ENCODE measurements at places on chromosomes 5 and 9. TPM values are rescaled to one million over a fixed set of nuclear protein-coding genes. Genes with fewer than 3 reads are reported as not detected.
A peak's percentile ranks its signal among the peaks of the same experiment; 100 is the strongest.

DNA sequence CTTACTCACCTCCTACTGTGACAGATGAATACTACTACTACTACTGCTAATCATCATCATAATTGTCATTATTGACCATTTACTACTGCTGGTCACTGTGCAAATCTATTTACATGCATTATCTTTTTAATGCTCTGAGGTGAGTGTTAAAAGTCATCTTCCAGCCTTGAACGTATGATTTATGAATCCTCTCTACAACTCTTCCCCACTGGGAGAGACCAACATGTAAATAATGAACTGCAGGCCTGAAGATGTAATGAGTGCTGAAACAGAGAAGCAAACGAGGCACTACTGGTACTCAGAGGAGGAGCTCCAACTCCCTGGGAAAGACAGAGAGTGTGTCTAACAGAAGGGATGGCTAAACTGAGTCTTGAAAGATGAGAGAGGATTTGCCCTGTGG lies 95.4 kb downstream of the JAKMIP2 start:
- no peaks in the 10 kb centered on the region for H3K27me3 ChIP-seq
- H3K4me3 ChIP-seq = no peak overlapping the region
- H3K27ac ChIP-seq = no peak overlapping the region

DNA sequence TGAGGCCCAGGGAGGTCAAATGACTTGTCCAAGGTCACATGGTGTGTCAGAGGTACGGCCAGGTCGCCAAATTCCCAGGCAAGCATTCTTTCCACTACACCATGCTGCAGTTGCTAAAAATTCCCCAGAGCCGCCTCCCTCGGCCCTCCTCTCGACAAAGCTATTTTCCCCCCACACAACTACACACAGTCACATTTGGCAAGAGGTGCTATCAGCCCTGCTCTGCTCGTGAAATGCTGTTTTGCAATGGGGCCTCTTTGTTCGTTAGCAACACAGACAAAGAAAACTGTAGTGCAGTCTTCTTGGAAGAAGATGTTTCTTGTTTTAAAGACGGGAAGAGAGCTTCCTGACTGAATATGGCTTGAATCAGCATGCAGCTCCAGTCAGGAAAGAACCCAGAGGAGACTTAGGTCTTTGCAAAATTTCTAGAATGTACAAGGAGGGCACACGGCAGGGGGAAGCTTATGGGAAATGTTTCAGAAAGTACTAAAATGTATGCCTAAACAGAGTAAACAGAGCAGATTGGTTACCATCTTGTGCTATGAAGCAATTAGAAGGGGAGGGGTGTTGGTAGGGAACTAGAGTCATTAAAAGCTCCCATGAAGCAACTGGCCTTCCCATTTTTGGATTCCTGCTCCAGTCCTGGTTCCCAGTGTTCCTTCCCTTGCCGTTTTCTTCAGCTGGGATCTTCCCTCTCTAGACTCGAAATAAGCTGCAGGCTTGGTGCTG lies 14.2 kb downstream of the SLIT3 start:
- H3K27me3 ChIP-seq = no peaks in the 10 kb centered on the region
- H3K4me1 ChIP-seq = peaks cover 6% of the 10 kb centered on the region
- no peak overlapping the region for H3K4me3 ChIP-seq
- H3K36me3 ChIP-seq = no peaks in the 10 kb centered on the region
- DNase-seq = no peak

DNA sequence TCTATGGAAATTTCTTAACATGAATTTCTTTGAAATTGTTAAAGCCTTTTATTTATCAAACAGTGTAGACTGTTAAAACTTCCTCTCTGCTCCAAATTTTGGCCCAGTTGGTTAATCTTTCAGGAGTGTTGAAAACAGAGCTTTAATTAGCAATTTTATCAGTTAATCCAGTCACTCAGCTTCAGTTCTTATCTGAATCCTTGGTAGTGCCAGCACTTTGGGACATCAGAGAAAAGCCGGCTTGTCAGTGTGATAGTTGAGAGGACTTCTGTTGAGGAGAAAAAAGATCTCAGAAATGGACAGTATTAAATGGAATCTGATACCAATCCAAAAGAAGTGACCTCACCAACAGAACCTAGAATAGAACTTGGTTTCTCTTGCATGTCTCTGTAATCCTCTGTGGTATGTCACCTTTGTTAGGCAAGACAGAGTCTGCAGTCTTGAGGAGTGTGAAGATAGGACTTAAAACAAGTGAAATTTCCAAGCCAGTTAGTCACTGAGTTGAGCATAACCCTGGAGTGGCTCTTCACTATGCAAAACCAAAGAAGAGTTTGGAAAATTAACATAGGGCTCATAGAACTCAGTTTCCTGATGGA lies 251.8 kb downstream of the NNT start:
- H3K27me3 ChIP-seq = no peaks in the 10 kb centered on the region
- H3K36me3 ChIP-seq = no peaks in the 10 kb centered on the region
- H3K27ac ChIP-seq = no peak overlapping the region
- no peak for DNase-seq

DNA sequence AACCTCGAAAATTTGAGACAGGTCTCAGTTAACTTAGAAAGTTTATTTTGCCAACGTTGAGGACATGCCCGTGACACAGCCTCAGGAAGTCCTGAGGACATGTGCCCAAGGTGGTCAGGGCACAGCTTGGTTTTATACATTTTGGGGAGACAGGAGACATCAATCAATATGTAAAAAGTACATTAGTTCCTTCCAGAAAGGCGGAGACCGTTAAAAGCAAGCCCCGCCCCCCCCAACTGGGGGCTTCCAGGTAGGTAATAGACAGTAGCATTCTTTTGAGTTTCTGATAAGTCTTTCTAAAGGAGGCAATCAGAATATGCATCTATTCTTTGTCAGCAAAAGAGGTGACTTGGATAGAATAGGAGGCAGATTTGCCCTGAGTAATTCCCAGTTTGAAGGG lies 599 bp upstream of the MOCS2 start:
- no peak for DNase-seq
- H3K4me1 ChIP-seq = peaks cover 21% of the 10 kb centered on the region
- H3K27ac ChIP-seq = peak overlapping the region; percentile 87
- H3K36me3 ChIP-seq = no peaks in the 10 kb centered on the region

- H3K4me3 ChIP-seq = no peak overlapping the region
- no peaks in the 10 kb centered on the region for H3K27me3 ChIP-seq
- H3K27ac ChIP-seq = no peak overlapping the region
- H3K36me3 ChIP-seq = no peaks in the 10 kb centered on the region
- no peaks in the 10 kb centered on the region for H3K4me1 ChIP-seq
Measured at GRCh38 chr5:27290172-27290571, 251.8 kb upstream of the CDH9 start.

DNA sequence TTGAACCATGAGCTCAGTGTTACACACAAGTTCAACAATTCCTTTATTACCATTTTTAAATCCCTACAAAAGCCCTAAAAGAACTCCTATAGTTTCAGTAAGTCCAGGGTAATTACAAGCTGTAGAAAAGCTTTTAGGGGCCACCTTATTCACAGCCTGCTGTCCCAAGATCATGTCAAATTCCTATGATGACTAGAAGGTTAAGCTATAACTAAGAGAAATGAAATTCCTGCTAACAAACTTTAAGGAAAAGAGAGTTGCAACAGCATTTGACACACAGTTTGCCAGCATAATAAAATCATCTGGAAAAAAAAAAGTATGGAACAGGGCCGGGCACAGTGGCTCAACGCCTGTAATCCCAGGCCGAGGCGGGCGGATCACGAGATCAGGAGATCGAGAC lies 31.5 kb downstream of the TMEM245 start:
- no peak for DNase-seq
- no peaks in the 10 kb centered on the region for H3K4me1 ChIP-seq
- H3K36me3 ChIP-seq = peaks cover 30% of the 10 kb centered on the region
- H3K27ac ChIP-seq = no peak overlapping the region
- no peak overlapping the region for H3K4me3 ChIP-seq

DNA sequence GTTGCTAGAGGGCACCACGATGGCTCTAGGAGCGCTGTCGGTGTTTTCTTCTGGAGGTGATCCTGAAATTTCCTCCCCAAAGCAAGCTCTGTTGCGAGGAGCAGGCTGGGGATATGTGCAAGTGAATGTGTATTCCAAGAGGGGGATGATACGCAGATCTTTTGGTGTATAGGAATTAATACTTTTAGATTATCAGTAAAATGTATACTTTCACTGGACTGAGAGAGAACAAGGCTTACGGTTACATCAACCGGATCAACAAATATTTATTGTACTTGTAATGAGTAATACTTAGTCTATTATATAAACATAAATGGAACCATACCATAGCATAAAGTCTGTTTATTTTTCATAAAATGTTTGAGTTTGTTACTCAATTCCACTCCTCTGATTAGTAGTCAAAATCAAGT lies 632 bp upstream of the PRKAA1 start:
- H3K27ac ChIP-seq = peak overlapping the region; percentile 96
- H3K27me3 ChIP-seq = no peaks in the 10 kb centered on the region
- H3K4me3 ChIP-seq = peak overlapping the region; percentile 91
- no peak for DNase-seq
- H3K4me1 ChIP-seq = peaks cover 26% of the 10 kb centered on the region

- no peak overlapping the region for H3K27ac ChIP-seq
- no peaks in the 10 kb centered on the region for H3K4me1 ChIP-seq
- H3K36me3 ChIP-seq = no peaks in the 10 kb centered on the region
- H3K27me3 ChIP-seq = no peaks in the 10 kb centered on the region
- no peak overlapping the region for H3K4me3 ChIP-seq
Measured at GRCh38 chr9:135608999-135609317, 30.4 kb downstream of the GLT6D1 start.

DNA sequence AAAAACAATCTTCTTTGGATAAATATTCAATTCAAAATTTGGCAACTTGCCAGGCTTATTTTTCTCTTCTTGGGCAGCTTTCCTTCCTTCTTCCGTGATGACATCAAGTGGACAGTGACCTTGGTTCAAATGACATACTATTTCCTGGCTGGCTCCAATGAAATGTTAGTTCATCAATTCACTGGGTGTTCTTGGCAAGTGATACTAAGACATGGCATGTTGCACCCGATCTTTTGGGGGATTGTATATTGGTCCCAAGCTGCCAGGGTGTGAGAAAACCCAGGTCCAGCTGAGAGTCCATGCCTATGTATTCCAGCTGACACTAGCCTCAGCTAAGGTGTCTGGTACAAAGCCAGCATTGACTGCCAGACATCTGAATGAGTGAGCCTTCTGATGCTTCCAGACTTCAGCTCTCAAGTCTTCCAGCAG lies 252.9 kb downstream of the MAT2B start:
- H3K27ac ChIP-seq = no peak overlapping the region
- no peak for DNase-seq
- H3K36me3 ChIP-seq = no peaks in the 10 kb centered on the region

GRCh38 chr5:55173687-55174230 lies 782 bp upstream of the CDC20B start:
- H3K36me3 ChIP-seq = no peaks in the 10 kb centered on the region
- no peak for DNase-seq
- peaks cover 32% of the 10 kb centered on the region for H3K4me1 ChIP-seq
- H3K27ac ChIP-seq = no peak overlapping the region

The MYMK gene
- not detected for total RNA-seq

The ADGRV1 gene
- total RNA-seq = 37.0 TPM

The BSPRY gene
- 9.0 TPM for total RNA-seq

The MEIKIN gene
- total RNA-seq = not detected

The INPP5E gene
- total RNA-seq = 57.5 TPM

The TGFBR1 gene
- 17.6 TPM for total RNA-seq

The SPINK5 gene
- 2.6 TPM for total RNA-seq

The CACNA1B gene
- total RNA-seq = 0.40 TPM

All from transverse colon (tissue), 4 donors.